ENCODE measurements at places on chromosomes 5 and 9.

DNA sequence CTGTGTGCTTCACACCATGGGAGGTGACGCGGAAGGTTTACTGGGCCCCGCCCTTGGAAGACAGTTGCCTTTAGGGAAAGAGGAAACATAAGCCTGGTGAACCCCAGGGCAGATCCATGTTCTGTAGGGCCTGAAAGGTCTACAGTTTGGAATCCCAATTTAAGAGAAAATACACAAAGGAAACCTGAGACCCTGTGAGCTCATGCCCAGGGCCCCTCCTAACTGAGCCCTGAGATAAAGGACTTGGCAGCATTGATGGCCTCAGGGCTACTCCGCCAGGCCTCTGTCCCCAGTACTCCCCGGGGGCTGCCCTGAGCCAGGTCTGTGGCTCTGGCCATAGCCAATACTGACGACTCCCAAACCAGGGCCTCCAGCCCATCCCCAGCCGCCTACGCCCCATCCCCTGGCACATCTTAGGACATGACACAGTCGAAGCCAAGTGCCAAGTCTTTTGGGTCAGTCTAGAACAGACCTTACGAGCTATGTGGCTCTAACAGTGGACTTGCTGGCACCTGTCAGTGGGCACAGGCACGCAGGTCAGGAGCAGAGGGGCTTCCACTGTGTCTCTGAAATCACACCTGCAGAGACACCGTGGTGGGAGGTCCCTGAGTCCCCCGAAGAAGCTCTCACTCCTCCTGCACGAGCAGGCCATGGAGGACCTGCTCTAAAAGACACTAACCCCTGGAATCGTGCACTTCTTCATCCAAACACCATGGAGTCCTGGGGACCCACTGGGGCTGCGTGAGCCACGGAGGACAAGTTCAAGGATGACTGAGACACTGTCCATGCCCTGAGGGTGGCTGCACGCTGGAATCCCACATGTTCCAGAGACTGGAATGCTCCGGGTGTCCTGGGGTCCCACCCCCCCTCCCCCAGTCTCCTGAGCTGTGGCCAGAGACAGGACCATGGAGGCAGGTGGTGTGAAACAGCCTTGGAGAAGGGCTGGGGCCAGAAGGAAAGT lies 40.3 kb upstream of the BARHL1 start:
- no peak for DNase-seq

DNA sequence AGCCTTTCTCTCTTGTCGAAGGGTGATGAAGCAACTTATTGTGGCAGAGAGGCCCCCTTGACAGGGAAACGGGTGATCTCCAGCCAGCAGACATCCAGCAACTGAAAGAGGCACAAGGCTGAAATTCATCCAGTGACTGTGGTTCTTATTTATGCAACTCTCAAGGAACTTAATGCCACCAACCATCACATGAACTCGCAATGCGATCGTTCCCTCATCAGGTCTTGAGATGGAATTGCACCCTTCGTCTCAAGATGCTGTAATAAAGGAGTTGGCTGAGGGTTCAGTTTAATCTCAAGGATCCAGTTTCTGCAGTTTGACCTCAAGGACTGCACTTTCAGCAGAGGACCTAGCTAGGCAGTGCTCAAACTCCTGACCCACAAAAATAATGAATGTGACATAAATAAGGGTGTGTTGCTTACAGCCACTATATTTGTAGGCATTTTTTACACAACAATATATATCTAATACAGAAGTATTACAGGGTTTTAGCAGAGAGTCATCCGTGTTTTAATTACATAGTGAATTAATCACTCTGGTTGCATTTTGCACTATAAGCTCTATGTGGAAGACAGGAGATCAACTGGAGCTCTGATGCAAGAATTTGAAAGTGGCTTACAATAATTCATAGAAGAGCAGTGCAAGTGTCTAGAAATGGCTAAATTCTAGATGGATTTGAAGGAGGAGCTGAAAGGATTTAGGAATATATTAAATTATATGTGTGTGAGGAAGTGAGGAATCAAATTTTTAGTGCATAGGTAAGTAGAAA lies 957.8 kb upstream of the CTNND2 start:
- no peak for DNase-seq

DNA sequence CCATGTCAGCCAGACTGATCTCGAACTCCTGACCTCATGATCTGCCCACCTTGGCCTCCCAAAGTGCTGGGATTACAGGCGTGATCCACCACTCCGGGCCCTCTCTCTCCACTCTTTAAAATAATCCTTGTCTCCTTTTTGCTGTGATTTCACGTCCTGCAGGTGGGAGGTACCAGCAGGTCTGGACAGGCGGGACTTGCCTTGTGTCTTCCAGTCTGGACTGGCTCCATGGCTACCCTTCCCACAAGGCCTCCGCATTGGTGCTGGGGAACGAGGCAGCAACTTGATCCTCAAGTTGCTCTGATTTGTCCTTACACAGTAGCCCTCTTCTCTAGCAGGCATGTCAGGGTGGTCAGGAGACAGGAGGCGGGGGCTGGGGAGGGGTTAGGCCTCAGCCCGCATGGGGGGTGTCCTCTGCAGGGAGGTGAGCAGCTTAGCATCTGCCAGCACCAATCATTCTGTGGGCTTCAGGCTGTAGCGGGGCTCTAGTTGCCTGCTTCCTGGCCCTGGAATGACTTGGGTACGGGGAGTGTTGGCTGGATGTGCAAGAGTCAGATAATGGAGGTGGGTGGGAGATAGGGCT lies 54.3 kb downstream of the TENT4A start:
- no peak for DNase-seq

- DNase-seq, result no peak
Measured at GRCh38 chr5:67652201-67652600, 455.6 kb upstream of the CD180 start.

GRCh38 chr9:79686381-79687130 lies 114.8 kb downstream of the TLE4 start:
- peak; percentile 31 for DNase-seq

DNA sequence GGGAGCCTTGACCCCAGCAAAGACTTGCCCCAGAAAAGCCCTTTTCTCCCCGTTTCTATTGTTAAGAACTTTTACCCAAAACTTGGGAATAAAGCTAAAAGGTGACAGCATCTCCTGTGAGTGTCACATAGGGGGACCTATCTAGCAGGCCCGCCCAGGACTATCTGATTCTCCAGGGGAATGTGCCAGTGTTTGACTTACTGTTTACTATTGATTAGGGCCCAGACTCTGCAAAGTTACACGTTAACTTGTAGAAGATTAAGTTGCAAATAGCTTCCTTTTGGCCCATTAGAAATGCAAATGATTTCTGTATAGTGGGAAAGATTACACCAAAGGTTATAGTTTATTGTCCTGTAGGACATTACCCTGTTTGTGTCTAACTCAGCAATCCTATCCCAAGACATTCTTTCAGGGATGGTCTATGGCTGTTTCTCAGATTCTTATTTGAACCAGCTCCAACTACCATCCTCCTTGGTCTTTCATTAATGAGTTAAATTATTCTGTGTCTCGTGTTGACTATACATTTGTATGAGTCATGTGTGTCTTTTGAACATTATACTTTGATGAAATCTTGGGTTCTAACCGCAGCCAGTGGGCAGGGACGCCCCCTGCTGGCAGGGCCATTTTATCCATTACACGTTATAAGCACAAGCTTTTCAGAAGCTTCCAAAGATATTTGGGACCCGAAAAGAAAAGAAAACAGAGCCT lies 60.7 kb downstream of the HRH2 start:
- DNase-seq, result no peak

DNA sequence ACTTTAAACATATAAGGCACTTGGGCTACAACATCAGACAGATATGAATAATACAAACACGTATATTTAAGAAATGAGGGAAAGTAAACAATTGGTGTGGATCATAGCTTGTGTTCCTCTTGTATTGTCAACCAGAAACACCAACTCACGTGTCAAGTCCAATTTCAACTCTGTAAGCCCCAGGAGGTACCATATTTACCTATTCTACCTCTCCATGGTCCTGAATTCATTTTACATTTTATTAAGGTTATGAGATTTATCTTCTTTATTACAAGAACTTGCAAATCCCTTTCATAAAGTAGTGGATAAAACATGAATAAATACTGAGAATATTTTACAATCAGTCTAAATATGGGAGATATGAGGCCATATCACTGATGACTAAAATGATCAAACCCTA lies 501.6 kb downstream of the MAT2B start:
- DNase-seq, result no peak

- no peak for DNase-seq
Measured at GRCh38 chr5:144201588-144201987, 30.9 kb downstream of the KCTD16 start.

GRCh38 chr9:115261656-115262081 lies 143.7 kb upstream of the TNC start:
- no peak for DNase-seq

- DNase-seq, result no peak
Measured at GRCh38 chr5:101585366-101585765, 682.3 kb upstream of the ST8SIA4 start.

DNA sequence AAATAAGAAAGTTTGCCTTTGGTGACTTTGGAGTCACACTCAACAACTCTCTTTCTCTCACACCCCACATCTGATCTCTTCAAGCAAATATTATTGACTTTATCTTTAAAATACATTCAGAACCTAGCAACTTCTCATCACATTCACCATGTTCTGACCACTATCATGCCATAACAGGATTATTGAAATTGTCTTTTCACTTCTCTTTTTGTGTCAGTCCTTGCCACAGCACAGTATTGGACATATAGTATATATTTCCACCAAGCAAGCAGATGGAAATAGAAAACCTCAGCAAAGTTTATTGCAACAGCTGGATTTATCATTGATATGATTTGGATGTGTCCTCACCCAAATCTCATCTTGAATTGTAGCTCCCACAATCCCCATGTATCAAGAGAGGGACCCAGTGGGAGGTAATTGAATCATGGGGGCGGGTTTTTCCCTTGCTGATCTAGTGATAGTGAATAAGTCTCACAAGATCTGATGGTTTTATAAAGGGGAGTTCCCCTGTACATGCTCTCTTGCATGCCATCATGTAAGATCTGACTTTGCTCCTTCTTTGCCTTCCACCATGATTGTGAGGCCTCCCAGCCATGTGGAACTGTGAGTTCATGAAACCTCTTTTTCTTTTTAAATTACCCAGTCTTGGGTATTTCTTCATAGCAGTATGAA lies 26.9 kb upstream of the ITGA1 start:
- no peak for DNase-seq

DNA sequence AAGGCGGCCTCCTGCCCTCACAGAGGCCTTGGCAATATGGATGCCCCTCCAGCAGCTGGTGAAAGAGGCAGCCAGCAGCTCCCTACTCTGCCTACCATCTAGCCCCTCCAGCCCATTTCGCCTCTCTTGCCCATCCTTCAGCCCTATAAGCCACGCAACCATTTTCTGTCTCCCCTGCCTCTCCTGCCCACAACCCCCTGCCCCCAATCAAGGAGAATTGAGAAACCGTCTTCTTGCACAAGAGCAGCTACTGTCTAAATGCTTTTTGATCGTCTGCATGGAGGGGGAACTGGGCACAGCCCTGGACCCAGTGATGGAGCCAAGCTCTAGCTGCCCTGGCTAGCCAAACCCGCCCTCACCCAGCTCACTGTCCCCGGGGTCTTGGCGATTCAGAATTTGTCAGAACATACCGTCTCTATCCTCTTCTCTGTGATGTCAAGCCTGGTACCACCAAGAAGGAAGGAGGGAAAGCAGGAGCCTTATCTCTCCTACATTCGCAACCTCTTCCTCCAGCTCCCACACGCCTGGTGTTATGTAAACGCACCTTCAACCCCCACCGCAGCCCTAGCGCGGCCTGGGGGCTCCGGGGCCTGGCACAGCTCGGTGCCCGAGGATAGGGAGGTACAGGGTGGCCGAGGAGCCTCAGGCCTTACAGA lies 1.2 kb downstream of the SPRY4 start:
- no peak for DNase-seq

GRCh38 chr5:54301220-54301619 lies 9.2 kb downstream of the ARL15 start:
- no peak for DNase-seq

DNA sequence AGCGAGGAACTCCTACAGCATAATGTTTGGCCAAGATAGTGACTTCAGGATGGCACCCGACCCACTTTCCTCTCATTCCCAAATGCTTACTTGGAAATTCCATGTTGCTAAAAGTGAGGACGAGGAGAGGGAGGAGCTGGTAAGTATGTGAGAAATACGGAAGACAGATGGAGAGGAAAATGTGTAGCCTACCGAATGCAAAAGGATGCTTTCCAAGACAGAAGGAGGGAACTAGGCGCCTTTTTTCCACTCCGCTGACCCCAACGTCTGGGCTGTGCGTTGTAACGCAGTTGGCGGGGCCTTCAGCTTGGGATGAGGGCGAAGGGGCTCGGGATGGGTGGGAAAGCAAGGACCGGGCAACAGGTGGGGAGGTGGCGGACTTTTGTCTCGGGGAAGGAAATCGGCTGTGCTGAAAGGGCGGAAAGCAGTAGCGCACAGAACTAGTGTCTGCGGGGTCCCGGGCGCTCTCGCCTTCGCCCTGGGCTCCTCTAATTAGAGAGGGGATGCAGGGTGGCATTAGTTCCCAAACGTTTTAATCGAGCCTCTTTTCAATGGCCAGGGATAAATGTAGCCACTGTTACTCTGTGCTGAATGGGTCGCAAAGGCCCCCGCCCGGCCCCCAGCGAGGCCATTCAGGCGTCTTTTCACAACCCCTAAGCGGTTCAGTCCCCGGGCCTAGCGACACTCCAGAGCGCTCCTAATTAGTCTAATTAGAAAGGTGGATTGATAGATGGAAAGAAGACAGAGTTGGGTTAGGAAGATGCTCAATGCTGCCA lies 12.6 kb downstream of the FOXD1 start:
- no peak for DNase-seq

Measured in fibroblast of skin of left quadriceps (primary cell).